Thoracic aorta endothelial cell (primary cell): ENCODE measurements at places on chromosomes 6 and 20. TPM values are rescaled to one million over a fixed set of nuclear protein-coding genes. Genes with fewer than 3 reads are reported as not detected.

Gene NPEPL1
- 19.2 and 19.4 TPM in 2 replicates for total RNA-seq

Gene RIN2
- 117 and 125 TPM in 2 replicates for total RNA-seq

Gene SNX21
- 19.8 and 22.3 TPM in 2 replicates for total RNA-seq

Gene CEP250
- 23.5 and 30.2 TPM in 2 replicates for total RNA-seq

Gene GHRH
- not detected in 2 replicates for total RNA-seq

Gene DOK5
- total RNA-seq, result 2.7 and 10.4 TPM in 2 replicates

Gene NOX3
- not detected in 2 replicates for total RNA-seq

Gene SNAI1
- 3.5 and 3.7 TPM in 2 replicates for total RNA-seq

Gene TAGAP
- total RNA-seq, result not detected in 2 replicates

Gene HCK
- not detected in 2 replicates for total RNA-seq

Gene CST4
- total RNA-seq, result not detected in 2 replicates

Gene TMEM217
- total RNA-seq, result 8.1 and 9.1 TPM in 2 replicates

Gene RIOK1
- 23.2 and 32.0 TPM in 2 replicates for total RNA-seq

Gene LAMA4
- total RNA-seq, result 444 and 607 TPM in 2 replicates

Gene CTAGE9
- not detected in 2 replicates for total RNA-seq

Gene NRSN1
- not detected in 2 replicates for total RNA-seq

Gene TPD52L1
- 4.3 and 4.7 TPM in 2 replicates for total RNA-seq

Gene ID1
- 151 and 204 TPM in 2 replicates for total RNA-seq

Gene ENPP4
- total RNA-seq, result 17.0 and 25.8 TPM in 2 replicates

Gene SPAG4
- total RNA-seq, result 6.5 and 7.8 TPM in 2 replicates

Gene GABRR1
- total RNA-seq, result not detected in 2 replicates

Gene OXT
- total RNA-seq, result not detected in 2 replicates

Gene PROKR2
- not detected in 2 replicates for total RNA-seq

Gene MEP1A
- not detected in 2 replicates for total RNA-seq

Gene PTGIS
- total RNA-seq, result 1.1 and 1.3 TPM in 2 replicates

Gene RNF144B
- total RNA-seq, result 135 and 161 TPM in 2 replicates

Gene TULP4
- 96.2 and 113 TPM in 2 replicates for total RNA-seq

Gene NCOA3
- total RNA-seq, result 43.6 and 48.3 TPM in 2 replicates

Gene SEMG1
- not detected in 2 replicates for total RNA-seq

Gene CYP24A1
- total RNA-seq, result not detected in 2 replicates

Gene NMBR
- not detected in 2 replicates for total RNA-seq

Gene C6orf58
- not detected in 2 replicates for total RNA-seq

Gene VGLL2
- total RNA-seq, result not detected in 2 replicates
